ENCODE measurements at places on chromosomes 3 and 15.

DNA sequence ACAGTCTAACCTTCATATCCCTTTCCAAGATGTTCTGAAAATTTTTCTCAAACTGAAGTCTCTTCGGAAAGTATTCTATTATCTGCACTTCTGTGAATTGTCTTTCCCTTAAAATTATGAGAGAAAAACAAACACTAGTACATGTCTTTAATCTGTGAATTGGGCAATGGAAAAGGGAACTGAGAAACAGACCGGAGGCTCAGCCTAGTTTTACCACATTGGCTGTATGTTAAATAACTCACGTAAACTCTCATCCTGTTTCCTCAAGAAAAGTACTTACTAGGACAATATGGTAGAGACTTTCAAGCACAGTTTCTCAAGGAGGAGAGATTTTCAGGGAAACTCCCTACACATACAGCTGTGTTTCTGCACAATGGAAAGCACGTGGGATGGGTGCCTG is 982.2 kb upstream of the SEMA6D start:
- DNase-seq = no peak

- no peak for DNase-seq
Measured at GRCh38 chr3:108320746-108321350, 24.5 kb downstream of the HHLA2 start.

DNA sequence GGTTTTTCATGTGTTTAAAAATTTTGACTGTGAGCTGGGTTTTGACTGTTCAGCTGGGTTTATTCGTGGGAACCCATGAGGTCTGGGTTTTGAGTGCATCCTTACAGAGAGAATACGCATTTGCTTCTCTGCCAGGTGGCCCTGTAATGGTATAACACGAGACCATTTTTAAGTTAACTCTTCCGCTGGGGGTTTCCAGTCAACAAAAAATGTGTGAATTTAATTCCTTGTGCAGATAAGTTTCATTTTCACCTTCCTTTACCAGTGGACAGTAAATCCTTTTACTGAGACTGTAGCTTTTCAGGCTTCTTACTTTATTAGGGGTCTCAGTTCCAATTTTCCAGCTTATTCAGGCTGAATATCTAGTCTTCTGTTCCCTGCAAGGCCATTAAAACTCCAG is 149.6 kb downstream of the OPA1 start:
- no peak for DNase-seq

DNA sequence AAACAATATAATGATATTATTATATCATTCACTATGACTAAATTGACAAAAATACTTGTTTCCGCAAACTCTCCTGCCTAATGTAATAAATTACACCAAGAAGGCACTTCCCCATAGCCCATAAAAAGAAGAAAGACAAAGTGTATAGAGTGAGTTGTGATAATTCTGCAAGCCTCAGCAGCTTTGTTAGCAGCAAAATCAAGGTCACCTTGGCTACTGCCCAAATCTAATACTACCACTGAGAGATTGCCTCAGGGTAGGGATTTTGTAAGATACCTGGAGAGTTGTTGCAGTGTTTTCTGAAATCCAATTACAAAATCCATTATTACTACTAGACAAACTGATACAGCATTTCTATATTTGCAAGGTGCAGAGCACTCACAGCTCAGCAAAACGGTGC is 503.5 kb downstream of the FGF12 start:
- DNase-seq = no peak

DNA sequence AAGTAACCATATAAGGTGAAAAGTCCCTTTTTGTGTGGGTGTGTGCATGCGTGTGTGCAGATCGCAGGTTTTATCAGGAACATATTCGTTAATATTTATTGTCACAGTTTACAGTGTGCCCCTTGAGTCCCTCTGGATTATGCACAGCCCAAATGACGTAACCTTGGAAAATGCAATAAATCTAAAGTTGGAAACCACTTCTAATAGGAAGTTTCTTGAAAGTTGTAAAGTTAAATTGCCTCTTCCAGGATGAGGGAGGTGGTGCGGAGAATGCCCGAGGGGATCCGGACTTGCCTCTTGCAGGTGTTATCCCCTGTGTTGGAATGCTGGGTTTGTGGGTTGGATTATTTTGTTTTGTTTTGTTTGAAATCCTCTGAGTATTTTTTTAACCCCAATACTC is 143.3 kb downstream of the CMSS1 start:
- no peak for DNase-seq

- no peak for DNase-seq
Measured at GRCh38 chr15:33788906-33789540, 179.3 kb upstream of the CHRM5 start.

GRCh38 chr15:39434751-39435238 is 146.1 kb upstream of the THBS1 start:
- DNase-seq = no peak

Measured in 8988T (cell line).